ENCODE measurements at places on chromosomes 5 and 9.

GRCh38 chr9:125559894-125560293 is 147.1 kb downstream of the MAPKAP1 start:
- no peak for DNase-seq

- no peak for DNase-seq
Observed at GRCh38 chr9:93955981-93956784, 1.0 kb upstream of the BARX1 start.

DNA sequence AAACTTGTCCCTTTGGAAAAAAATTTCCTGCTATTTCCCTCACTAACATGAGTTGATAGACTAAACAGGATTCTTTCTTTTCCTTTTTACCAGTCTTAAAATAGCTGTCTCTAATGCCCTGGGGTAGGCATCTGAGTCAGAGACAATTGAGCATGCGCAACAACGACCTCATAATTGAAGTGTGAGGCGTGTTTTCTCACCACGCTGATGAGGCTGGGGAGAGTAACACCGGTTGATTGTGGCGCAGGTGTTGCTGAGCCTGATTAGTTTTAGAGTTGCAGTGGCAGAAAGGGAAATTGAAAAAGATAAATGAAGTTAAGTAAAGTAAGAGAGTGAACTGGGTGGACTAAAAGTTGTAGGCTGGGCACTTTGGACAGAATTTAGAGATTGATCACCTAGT is 213.7 kb downstream of the TLR4 start:
- DNase-seq = no peak

- DNase-seq = no peak
Observed at GRCh38 chr5:110038297-110038997, 348.7 kb downstream of the MAN2A1 start.

DNA sequence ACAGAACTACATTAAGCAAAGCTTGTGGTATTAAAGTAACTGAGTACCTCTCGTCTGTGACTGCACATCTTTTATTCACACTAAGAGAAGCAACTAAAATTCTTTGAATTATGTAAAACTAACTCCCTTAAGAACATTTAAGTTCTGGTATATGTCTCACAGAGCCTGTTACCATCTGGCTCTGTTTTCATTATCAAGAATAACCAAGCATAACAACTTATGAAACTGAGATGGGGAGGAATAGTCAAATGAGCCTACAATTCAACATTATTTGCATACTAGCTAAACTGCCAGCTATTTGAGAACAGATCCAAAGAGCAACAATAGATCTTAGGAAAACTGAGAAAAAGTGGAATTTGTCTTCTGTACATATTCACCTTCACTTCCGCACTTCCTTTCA is 25.3 kb upstream of the ISOC1 start:
- no peak for DNase-seq

- DNase-seq = no peak
Observed at GRCh38 chr5:174165406-174165805, 119.9 kb downstream of the NSG2 start.

GRCh38 chr5:149416987-149417710 is 38.1 kb upstream of the IL17B start:
- no peak for DNase-seq

- DNase-seq = no peak
Observed at GRCh38 chr5:172617817-172618216, 23.2 kb upstream of the NEURL1B start.

- DNase-seq = peak; percentile 56
Observed at GRCh38 chr9:2228132-2228531, 213.0 kb downstream of the SMARCA2 start.

DNA sequence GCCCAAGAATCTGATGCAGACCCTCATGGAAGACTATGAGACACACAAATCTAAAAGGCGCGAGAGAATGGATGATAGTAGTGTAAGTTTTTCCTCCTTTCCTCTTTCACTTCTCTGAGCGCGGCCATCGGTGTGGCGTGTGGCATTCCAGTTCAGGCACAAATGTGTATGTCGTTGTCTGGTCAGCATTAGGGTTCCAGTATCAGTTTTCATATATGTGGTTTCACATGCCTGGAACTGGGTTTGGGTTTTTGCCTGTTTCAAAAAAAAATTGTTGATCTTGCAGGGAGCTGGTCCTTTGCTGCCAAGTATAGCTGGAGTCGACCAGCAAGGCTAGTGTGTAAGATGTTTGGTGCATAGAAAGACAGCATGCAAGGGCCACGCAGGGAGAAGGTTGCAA is 51.5 kb downstream of the C9orf152 start:
- DNase-seq = no peak

DNA sequence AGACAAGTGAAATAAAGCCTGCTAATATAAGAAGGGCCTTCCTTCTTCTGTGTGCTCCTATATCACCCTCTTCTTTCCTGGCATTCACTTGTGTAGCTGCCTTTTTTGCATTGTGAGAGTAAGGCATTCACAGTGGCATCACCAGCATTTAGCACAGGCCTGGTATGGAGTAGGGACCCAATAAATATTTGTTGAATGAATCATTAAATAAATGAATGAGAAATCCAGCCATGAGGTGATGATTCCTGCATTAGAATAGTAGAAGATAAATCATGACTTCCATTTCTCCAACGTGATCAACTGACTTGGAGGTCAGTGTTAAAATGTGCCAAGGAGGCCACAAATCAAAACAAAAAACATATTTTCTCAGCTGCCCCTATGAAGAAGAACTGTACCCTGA is 3.9 kb downstream of the PLPPR1 start:
- DNase-seq = no peak

- DNase-seq = peak; percentile 49
Observed at GRCh38 chr9:3224931-3225330, 300.9 kb downstream of the RFX3 start.

Measured in pons (tissue), 1 donor.